ENCODE measurements at places on chromosomes 5 and 9.
A peak's percentile ranks its signal among the peaks of the same experiment; 100 is the strongest.

- DNase-seq, result no peak
Measured at GRCh38 chr5:173333925-173334661, 5.9 kb upstream of the STC2 start.

DNA sequence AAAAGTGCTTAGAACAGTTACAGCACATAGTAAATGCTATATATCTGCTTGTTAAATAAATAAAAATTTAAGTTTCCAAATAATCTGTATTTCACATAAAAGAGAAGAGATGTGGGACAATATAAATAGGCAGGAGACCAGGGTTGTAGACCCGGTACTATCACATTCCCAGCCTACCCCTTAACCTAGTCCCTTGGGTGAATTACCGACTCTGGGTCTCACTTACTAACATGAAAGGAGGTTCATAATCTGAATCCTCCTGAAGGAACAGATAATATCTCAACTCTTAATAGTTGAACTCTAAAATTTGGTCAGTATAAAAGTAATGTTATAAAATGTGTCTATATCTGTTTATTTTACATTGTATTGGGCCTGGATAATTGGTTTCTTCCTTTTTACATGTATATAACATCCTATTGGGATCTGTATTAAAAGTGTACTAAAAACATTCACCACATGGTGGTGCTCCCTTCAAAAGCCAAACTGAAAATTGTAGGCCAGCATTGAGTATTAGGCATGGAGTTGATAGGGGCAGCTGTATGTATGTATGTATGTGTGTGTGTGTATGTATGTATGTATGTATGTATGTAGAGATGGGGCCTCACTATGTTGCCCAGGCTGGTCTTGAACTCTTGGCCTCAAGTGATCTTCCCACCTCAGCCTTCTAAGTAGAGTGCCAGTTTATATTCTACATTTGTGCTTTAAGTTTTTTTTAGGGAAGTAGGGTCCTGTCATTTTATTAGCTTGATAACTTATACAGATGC is 64.2 kb upstream of the ABL1 start:
- no peak for DNase-seq

- DNase-seq, result no peak
Measured at GRCh38 chr9:92188969-92189781, 74.0 kb upstream of the SPTLC1 start.

- no peak for DNase-seq
Measured at GRCh38 chr9:33277484-33277883, 12.6 kb downstream of the CHMP5 start.

GRCh38 chr5:94469894-94470329 is 148.5 kb downstream of the KIAA0825 start:
- DNase-seq, result no peak

DNA sequence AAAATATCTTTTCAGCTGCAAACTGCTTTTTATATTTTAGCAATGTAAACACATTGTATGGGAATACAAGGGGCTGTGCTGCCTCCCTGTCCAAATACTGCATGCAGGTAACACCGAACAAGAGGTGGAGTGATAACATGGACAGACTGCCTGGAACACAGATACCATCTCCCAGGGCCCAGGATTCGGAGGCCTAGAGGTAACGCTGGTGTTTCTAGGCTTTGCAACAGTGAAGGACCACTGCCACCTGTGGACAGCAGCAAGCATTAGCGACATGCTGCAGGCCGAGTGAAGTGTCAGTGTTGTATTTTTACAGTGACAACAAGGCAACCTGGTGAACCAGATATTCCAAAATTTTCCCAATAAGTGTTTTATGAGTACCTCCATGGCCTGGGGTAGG is 379.1 kb downstream of the DMRT2 start:
- peak; percentile 40 for DNase-seq

DNA sequence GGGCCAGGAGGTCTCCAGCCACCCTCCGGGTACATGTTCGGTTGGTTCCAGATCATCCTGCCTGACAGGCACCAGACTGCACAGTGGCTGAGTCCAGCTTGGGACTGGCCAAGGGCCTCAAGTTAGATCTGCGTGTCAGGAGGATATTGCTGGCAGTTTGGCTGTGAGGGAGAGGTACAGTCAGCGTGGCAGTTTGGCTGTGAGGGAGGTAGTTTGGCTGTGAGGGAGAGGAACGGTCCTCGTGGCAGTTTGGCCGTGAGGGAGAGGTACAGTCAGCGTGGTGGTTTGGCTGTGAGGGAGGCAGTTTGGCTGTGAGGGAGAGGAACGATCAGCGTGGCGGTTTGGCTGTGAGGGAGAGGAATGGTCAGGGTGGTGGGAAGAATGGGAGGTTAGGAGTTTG is 39.0 kb downstream of the CACNA1B start:
- DNase-seq, result no peak

DNA sequence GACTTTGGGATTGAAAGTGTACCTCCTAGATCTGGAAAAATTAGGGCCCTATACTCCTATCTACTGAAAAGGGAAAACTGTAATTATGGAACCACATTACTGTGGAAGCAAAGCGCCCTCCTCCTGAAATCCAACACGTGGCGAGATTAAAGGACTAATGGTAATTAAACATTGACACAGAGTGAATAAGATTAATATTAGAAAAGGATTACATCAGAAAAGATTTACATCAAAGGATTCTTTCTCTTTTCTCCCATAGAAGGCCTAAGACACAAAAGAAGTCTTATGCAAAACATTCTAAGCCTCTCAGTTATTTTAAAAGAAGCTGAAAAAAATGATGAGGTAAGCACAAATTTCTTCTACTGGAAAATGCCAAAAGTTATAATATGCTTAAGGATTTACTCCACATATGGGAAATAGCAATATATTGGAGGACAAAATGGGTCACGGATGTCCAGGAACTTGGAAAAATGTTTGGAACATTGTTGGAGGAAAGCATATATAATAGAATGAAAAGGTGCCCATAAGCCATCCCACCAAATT is 227.8 kb downstream of the TRPM3 start:
- DNase-seq, result no peak

DNA sequence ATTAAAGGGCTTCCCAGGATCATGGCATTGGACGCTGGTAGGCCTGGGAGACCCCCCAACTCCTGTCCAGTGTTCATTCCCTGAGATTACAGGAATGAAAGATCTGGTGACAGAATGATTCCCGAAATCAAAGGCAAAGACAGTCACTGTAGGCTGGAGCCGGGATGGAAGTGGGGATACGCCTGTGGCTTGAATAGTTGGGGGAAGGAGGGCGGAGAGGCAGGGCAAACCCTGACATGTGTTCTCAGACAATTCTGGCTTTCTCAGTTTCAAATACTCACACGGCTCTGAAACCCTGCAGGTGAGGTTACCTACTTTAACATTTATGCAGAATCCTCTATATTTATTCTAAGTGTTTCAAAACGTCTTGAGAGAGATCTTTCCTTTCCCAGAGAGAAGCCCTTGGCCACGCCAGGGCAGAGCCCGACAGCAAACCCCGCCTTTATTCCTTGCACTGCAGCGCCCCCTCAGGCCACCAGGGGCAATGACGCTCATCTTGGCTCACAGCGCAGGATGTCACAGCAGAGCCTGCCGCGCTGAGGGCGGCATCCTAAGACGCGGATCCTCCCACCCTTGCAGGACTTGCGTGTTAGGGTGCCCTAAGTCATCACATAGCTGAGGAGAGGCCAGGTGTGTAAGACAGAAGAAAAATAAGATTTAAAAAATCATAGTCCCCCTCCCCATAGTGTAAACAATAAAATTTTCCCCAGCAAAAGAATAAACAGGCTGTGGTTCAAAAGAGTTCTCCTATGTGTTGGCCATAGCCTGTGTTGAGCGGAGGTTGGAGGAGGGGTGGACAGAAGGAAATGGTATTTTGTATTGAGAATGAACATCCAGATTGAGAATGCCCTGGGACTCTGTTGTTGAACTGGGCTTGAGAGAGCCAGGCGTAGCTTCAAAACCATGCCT is 284.5 kb downstream of the NTRK2 start:
- DNase-seq, result peak; percentile 12

GRCh38 chr9:72937545-72937944 is 15.3 kb downstream of the ALDH1A1 start:
- DNase-seq, result no peak

GRCh38 chr9:86732514-86733171 is 214.7 kb downstream of the GAS1 start:
- DNase-seq, result no peak

GRCh38 chr5:103829585-103829984 is 267.0 kb upstream of the NUDT12 start:
- no peak for DNase-seq

DNA sequence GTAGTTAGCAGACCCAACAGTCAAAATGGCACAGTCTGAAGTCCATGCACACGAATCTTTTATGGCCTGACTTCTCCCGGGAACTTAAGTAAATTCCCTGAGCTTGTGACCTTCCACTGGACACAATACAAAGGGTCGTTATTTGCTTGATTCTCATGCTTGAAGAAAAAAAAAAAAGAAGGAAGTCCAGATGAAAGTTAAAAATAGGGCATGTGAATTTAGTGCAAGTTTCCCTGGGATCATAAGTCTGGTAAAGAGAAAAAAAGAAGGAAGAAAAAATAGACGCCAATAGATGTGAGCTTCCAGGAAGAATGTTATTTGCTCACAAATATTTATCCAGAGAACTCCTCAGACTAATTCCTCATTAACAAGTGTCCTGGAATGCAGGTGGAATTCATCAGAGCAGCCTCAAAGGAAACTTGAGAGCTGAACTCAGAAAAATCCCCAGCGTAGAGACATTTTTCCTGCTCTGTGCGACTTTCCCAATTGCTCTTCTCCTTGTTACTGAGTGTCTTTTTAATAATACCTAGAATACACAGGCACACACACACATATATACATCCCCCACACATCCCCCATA is 616.3 kb downstream of the EBF1 start:
- no peak for DNase-seq

DNA sequence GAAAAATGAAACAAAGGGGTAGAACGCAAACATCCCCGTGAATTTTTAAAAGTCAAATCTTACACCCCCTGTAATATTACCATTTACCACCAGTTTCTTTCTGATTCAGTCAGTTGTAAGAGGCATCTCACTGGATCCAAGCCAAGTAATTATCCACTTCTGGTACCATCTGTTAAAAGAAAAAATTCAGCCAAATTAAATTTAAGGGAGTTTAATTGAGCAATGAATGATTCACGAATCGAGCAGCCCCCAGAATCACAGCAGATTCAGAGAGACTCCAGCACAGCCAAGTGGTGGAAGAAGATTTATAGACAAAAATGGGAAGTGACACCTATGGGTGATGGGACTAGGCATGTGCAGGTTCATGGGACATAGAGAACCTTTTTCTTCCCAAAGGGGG is 29.9 kb upstream of the MTMR12 start:
- no peak for DNase-seq

DNA sequence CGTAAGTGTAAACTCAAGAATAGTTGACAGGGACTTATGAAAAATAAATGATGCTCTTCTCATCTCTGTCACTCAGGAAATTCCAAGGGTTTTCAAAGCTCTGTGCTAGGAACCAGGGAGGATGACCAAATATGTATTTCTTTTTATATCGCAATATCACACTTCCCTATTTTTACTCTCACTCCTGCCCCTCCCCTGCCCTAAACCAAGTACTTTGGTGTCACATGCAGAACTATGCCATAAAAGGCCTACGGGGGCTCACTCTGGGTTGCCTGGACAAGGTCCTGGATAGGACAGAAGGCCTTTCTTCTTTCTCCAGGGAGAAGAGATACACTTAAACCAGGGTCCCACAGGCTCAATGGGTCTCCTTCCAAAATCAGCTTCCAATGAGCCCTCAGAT is 8.3 kb upstream of the RETREG1 start:
- no peak for DNase-seq

- DNase-seq, result no peak
Measured at GRCh38 chr9:130794923-130795495, 40.0 kb upstream of the ABL1 start.

DNA sequence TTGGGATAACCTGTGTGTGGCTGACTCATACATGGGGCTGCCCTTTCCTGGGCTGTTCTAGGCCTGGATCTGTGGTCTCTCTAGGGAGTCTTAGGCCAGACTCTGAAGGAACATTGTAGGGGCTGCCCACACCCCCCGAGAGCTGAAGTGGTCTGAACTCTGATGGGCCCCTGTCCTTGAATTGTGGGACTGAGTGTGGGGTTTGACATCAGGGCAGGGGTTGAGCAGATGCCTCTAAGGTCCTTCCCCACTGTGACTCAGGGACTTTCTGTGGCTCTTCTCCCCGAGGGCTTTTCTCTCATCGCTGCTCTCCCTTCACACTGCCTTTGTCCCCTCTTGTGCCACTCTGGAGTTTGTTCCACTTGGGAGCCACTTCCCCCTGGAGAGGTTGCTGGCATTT is 215.0 kb downstream of the MELK start:
- no peak for DNase-seq

- no peak for DNase-seq
Measured at GRCh38 chr9:70563431-70564204, 149.2 kb upstream of the KLF9 start.

GRCh38 chr9:21591221-21592062 is 109.3 kb upstream of the IFNE start:
- peak; percentile 60 for DNase-seq

- no peak for DNase-seq
Measured at GRCh38 chr9:117521293-117521692, 106.4 kb upstream of the ASTN2 start.

GRCh38 chr9:4317205-4317604 is 17.3 kb upstream of the GLIS3 start:
- no peak for DNase-seq

- DNase-seq, result no peak
Measured at GRCh38 chr5:178218237-178218776, 14.0 kb downstream of the HNRNPAB start.

DNA sequence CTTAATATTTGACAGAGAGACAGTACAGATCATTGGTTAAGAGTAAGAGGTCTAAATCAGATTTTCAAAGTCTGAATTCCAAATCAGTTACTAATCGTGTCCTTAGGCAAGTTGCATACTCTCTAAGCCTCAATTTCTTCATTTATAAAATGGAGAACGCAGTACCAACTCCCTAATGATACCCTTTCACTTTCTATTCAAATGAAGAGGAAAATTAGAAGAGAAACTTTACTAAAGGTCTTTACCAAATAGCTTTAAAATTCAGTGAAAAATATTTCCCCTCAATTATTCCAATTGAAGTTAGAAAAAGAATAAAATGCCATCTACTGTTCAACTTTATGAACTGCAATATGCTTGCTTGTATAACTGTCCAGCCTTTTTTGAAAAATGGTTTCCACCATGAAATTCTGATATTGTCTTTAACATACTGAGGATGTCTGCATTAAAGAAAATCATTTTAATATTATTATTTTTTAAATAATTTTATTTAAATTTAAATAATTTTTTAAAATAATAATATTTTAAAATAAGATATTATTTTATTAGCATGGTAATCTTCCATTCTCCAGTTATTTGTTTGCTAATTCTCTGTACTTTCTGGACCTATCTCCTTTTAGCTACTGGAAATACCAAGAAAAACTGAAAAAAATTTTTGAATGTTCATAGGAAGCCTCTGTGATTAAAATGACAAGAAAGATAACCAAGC is 36.0 kb downstream of the POC5 start:
- DNase-seq, result no peak

DNA sequence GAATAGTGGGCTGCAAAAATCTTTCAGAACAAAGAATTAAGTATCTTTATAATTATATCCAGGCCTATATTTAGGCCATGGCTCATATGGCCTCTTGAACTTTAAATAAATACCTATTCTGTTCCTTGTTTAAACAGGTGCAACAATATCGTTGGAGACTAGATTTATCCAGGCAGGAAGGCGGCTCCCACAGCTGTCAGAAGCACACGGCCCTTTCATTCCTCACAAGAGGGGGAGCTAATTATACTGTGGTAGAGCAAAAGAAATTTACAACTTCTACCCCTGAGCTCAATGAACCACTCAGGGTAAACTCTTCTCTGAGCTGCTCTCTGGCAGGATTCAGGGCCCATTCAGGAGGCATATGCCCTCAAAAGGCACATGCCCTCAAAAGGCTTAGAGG is 31.3 kb downstream of the TMEM174 start:
- no peak for DNase-seq

Measured in iPS DF 19.7 (cell line).